ENCODE measurements at places on chromosomes 16 and 17. TPM values are rescaled to one million over a fixed set of nuclear protein-coding genes. Genes with fewer than 3 reads are reported as not detected.
A peak's percentile ranks its signal among the peaks of the same experiment; 100 is the strongest.

Gene TP53TG3D
- total RNA-seq: 0.91 TPM

Gene NOD2
- 1.5 TPM for total RNA-seq

Gene EIF3C
- 426 TPM for total RNA-seq

Gene THOC6
- 20.0 TPM for total RNA-seq

Gene DNAH2
- 0.67 TPM for total RNA-seq

Gene TTLL6
- total RNA-seq: not detected

Gene ZFP3
- 7.9 TPM for total RNA-seq

DNA sequence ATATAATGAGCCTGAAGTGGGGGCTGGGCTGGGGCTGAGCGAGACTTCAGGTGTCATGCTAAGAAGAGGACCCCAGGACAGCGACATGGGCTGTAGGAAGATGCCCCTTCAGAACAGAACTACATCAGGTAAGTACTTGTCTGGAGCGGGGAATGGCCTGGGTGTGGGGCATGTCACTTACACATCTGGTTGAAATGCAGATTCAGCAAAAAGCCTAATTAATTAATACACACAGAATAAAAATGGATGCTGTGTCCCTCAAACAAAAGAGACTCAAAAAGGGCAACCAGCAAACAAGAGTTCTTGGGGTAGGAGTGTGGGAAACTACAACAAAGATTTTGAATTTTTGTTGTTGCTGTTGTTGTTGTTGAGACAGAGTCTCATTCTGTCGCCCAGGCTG, 11.8 kb downstream of the CMTM2 start:
- H3K27me3 ChIP-seq: no peaks in the 10 kb centered on the region
- DNase-seq: no peak
- no peaks in the 10 kb centered on the region for H3K4me1 ChIP-seq
- no peak overlapping the region for H3K27ac ChIP-seq
- no peaks in the 10 kb centered on the region for H3K36me3 ChIP-seq
- H3K4me3 ChIP-seq: no peak overlapping the region

DNA sequence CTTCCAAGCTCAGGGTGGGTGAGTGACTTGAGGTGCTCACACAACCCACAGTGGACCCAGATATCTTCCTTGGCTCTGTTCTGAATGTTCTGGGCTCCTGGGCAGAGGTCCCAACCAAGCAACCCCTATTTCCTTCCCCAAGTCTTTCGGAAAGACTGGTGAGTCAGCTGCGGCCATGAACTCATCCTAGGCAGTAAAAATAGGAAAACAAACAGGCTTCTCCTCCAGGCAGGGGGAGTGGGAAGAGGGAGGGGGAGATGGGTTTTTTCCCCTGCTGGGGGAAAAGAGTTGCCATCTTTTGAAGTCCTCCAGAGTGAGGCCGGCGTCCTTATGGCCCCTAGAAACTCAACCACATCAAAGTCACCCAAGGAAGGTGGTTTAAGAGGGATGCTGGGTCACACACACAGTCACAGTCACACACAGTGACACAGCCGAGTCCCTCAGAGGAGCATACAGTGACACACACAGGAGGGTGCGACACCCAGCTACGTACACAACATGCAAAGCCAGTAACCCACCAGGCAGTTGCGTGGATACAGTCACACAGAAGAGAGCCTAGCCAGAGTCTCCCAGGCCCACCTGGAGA, 16.0 kb upstream of the DLX4 start:
- no peaks in the 10 kb centered on the region for H3K36me3 ChIP-seq
- no peak for DNase-seq
- no peaks in the 10 kb centered on the region for H3K27me3 ChIP-seq

- no peaks in the 10 kb centered on the region for H3K36me3 ChIP-seq
- H3K27ac ChIP-seq: peak overlapping the region; percentile 38
- H3K4me1 ChIP-seq: no peaks in the 10 kb centered on the region
- H3K4me3 ChIP-seq: no peak overlapping the region
- H3K27me3 ChIP-seq: no peaks in the 10 kb centered on the region
- DNase-seq: peak; percentile 43
Measured at GRCh38 chr16:81616321-81617020, 162.6 kb upstream of the PLCG2 start.

DNA sequence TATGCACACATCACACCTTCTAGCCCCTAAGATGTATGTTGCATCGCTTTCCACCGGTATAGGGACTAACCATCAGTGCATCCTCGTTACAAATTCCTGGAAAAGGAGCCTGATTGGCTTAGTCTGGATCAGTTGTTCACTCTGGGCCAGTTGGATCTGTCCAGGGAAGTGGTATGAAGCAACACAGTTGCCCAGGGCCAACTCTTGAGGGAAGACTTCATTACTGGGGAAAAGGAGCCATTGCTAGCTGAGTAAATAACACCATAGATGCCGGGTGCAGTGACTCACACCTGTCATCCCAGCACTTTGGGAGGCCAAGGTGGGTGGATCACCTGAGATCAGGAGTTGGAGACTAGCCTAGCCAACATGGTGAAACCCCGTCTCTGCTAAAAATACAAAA, 275.2 kb upstream of the RBFOX1 start:
- no peak overlapping the region for H3K27ac ChIP-seq
- DNase-seq: no peak
- no peaks in the 10 kb centered on the region for H3K4me1 ChIP-seq
- no peaks in the 10 kb centered on the region for H3K36me3 ChIP-seq
- H3K4me3 ChIP-seq: no peak overlapping the region

- no peaks in the 10 kb centered on the region for H3K36me3 ChIP-seq
- no peak overlapping the region for H3K27ac ChIP-seq
- no peak for DNase-seq
- no peak overlapping the region for H3K4me3 ChIP-seq
Measured at GRCh38 chr17:2380950-2381649, 19.8 kb downstream of the MNT start.

- H3K4me3 ChIP-seq: no peak overlapping the region
- H3K4me1 ChIP-seq: no peaks in the 10 kb centered on the region
- H3K36me3 ChIP-seq: no peaks in the 10 kb centered on the region
Measured at GRCh38 chr16:79096246-79096645, 504.3 kb downstream of the MAF start.

DNA sequence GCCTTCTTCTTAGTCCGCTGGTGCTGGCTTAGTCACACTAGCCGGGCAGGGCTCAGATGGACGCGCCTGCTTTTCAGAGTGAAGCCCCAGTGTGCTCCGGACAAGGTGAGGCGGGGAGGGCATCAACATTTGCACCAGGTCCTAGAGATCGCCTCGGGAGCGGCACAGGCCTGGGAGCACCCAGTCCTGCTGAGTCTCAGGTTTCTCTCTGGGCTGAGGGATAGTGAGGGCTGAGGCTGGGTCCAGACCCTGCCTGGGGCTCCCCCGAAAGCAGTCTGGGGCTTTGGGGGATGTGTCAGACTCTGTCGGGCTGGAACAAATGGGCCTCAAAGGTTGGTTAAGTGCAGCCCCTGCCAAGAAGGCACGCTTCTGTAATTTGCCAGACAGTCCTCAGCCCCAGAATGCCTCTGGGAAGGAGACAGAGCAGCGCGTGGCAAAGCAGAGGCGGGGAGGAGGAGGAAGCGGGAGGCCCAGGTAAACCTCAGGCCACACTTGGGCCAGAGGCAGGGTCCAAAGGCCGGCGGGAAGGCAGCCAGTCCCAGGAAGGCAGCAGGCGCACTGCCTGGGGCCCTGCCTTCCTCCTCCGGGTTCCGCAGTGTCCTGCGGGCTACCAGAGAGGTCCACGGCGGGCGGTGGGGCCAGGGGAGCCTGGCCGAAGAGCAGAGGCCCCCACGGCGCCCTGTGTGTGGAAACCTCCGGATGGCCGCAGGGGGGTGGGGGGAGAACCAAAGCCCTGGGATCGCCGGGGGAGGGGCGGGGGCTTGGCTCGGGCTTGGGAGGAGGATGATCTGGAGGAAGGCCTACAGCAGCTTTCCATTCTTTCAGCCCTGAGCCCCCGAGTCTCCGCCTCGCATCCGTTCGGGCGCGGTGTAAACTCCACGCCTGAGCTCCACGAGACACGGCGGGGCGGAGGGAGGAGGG, 39.5 kb upstream of the ATP2A3 start:
- no peak overlapping the region for H3K4me3 ChIP-seq
- no peaks in the 10 kb centered on the region for H3K36me3 ChIP-seq
- no peak overlapping the region for H3K27ac ChIP-seq
- no peaks in the 10 kb centered on the region for H3K27me3 ChIP-seq
- DNase-seq: no peak
- H3K4me1 ChIP-seq: no peaks in the 10 kb centered on the region

DNA sequence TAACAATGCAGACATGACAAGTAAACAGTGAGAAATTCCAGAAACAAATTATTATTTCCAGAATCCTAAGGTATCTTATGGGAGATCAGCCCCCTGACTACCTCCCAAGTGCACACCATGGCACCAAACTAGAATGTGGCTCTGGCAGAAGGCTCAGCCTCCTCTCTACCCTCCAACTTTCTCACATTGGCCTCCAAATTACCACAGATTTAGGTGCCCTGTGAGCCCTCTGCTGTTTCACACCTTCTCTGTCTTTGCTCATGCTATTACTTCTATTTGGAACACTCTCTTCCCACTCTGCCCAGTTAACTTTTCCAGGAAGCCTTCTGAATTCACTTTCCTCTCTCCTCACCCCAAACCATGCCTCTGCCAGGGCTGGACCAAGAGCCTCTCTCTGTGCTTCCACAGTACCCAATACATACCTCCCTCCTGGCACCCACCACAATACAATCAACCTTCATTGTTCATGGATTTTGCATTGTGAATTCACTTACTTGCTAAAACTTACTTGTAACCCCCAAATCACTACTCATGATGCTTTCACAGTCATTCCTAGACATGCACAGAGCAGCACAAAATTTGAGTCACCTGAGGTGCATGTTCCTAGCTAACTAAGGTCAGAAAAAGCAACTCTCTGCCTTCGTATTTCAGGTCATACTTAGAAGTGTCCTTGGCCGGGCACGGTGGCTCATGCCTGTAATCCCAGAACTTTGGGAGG, 31.4 kb downstream of the SMG6 start:
- H3K27ac ChIP-seq: no peak overlapping the region
- H3K36me3 ChIP-seq: no peaks in the 10 kb centered on the region
- H3K27me3 ChIP-seq: no peaks in the 10 kb centered on the region
- no peak for DNase-seq

- DNase-seq: no peak
- H3K27ac ChIP-seq: no peak overlapping the region
- no peak overlapping the region for H3K4me3 ChIP-seq
- H3K4me1 ChIP-seq: peaks cover 11% of the 10 kb centered on the region
- H3K27me3 ChIP-seq: no peaks in the 10 kb centered on the region
- H3K36me3 ChIP-seq: no peaks in the 10 kb centered on the region
Measured at GRCh38 chr17:42775534-42776098, 2.4 kb downstream of the VPS25 start.

GRCh38 chr17:8345951-8346665, 6.5 kb downstream of the ODF4 start:
- no peak overlapping the region for H3K4me3 ChIP-seq
- no peaks in the 10 kb centered on the region for H3K4me1 ChIP-seq
- no peaks in the 10 kb centered on the region for H3K36me3 ChIP-seq
- H3K27me3 ChIP-seq: no peaks in the 10 kb centered on the region
- no peak overlapping the region for H3K27ac ChIP-seq
- DNase-seq: no peak

GRCh38 chr17:2299756-2300155, 3.8 kb downstream of the SMG6 start:
- H3K36me3 ChIP-seq: no peaks in the 10 kb centered on the region
- H3K27me3 ChIP-seq: no peaks in the 10 kb centered on the region
- H3K4me3 ChIP-seq: no peak overlapping the region
- H3K4me1 ChIP-seq: peaks cover 10% of the 10 kb centered on the region

GRCh38 chr17:9828296-9829295, 2.9 kb downstream of the GLP2R start:
- peak; percentile 35 for DNase-seq
- H3K4me1 ChIP-seq: no peaks in the 10 kb centered on the region
- H3K36me3 ChIP-seq: no peaks in the 10 kb centered on the region
- no peak overlapping the region for H3K4me3 ChIP-seq
- H3K27ac ChIP-seq: peak overlapping the region; percentile 63

DNA sequence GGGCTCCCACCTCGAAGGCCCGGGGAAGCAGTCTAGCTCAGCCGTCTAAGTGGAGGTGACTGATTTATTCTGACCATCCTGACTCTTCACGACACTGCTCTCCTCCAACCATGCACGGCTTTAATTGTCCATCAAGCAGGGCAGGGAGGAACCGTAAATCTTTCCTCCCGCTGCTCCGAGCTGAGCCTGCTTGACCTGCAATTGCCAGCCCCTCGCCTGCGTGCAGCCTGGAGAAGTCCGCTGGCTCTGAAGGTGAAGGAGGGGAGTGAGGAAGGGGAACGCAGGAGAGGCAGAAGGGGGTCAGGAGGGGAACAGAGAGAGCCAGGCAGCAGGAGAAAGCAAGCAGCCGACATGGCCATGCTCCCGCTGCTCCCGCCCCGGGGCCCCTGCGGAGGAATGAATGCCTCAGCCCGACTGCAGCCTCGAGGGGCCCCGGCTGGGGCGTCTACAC, 10.1 kb downstream of the RBFOX3 start:
- DNase-seq: no peak
- H3K27ac ChIP-seq: no peak overlapping the region
- no peaks in the 10 kb centered on the region for H3K4me1 ChIP-seq
- no peaks in the 10 kb centered on the region for H3K36me3 ChIP-seq
- no peaks in the 10 kb centered on the region for H3K27me3 ChIP-seq
- no peak overlapping the region for H3K4me3 ChIP-seq

DNA sequence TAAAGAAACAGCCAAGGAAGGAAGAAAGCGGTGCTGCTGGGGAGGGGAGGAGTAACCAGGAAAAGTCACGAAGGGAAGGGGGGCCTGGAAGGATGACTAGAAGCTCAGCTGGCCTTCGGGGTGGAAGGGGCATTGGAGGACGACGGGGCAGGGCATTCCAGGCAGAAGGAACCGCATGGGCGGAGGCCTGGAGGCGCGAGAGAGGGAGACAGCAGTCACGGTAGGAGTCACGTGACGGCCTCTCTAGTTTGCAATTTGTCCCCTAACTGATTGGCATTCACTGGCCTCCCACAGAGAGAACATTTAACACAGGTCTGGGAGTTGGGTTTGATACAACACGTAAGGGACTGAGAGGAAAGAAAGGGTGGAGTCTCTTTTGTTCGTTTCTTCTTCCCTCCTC, 63.9 kb downstream of the RTN4RL1 start:
- no peak overlapping the region for H3K4me3 ChIP-seq
- DNase-seq: no peak
- no peaks in the 10 kb centered on the region for H3K36me3 ChIP-seq
- H3K27me3 ChIP-seq: no peaks in the 10 kb centered on the region

GRCh38 chr16:11706180-11706742, 36.4 kb downstream of the TXNDC11 start:
- H3K4me1 ChIP-seq: peaks cover 6% of the 10 kb centered on the region
- no peaks in the 10 kb centered on the region for H3K36me3 ChIP-seq
- no peak overlapping the region for H3K27ac ChIP-seq
- H3K27me3 ChIP-seq: no peaks in the 10 kb centered on the region
- DNase-seq: no peak
